ENCODE measurements at places on chromosomes 7 and 10.

DNA sequence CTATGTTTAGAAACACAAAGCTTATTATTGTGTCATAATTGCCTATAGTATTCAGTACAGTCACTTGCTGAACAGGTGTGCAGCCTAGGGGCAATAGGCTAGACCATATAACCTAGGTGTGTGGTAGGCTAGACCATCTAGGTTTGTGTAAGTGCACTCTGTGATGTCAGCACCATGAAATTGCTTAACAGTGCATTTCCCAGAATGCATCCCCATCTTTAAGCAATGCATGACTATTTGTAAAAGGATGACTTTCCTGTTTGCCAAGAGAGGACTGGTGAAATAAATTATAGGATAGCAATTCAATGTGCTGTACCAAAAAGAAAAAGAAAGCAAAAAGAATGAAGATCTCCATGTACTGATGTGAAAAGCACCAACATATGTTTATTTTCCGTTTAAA lies 288.7 kb upstream of the AUTS2 start:
- DNase-seq, result no peak

- DNase-seq, result no peak
Observed at GRCh38 chr10:111522141-111522540, 445.3 kb downstream of the ADRA2A start.

DNA sequence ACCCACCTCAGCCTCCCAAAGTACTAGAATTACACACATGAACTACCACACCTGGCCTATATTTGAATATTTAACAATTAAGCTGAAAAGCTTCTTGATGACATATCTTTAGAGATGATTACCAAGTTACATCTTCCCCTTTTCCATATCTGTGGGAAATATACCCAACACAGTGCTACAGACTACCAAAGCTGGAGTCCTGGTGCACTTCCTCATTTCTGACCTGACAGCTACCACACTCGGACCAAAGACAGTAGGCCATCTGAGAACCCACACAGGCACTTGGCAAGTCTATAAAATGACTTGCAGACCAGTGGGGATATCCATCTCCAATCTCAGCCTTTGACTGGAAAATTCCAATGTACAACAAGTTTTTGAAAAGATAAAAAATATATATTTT lies 270.4 kb upstream of the KLF14 start:
- DNase-seq, result no peak

GRCh38 chr7:134660242-134660785 lies 13.7 kb downstream of the BPGM start:
- DNase-seq, result no peak

DNA sequence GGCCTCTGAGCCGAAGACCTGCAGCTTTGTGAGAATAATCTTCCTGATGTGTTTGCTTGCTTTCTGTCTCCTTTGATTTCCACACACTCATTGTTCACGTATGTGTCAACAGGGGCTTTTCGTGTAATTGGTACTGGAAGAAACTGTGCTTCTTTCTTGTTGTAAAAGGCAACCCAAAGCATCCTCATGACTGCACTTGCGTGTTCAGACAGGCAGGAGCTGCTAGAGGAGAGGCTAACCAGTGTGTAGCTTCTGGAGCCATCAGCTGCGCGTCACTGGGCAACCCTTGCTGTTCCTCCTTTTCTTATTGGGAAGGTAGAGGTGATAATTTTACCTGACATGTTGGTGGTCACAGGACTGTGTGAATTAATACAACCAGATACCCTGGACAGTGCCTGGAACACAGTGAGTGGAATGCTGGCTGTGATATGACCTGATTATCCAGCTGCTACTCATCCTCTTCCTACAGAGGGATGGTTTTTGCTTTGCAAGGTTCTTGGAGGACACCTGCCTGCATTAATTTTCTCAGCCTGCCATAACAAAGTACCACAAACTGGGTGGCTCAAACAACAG lies 213.0 kb downstream of the ABCA13 start:
- DNase-seq, result no peak

GRCh38 chr10:86401588-86402282 lies 35.1 kb upstream of the GRID1 start:
- no peak for DNase-seq

DNA sequence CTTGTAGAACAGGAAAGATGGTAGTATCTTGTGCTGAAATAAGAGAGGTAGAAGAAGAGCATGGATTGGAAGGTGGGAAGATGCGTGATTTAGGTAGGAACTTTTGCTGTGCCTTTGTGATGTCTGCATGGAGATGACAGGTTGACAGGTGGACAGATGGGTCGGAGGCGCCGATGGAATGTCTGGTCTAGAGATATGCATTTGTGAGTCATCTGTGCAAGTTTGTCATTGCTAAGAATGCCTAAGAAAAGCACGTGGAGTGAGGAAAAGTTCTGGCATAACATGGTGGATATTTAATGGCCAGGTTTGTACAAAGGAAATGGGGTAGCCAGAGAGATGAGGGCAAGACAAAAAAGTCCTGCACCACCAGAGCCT lies 76.0 kb upstream of the ARMC3 start:
- DNase-seq, result no peak

DNA sequence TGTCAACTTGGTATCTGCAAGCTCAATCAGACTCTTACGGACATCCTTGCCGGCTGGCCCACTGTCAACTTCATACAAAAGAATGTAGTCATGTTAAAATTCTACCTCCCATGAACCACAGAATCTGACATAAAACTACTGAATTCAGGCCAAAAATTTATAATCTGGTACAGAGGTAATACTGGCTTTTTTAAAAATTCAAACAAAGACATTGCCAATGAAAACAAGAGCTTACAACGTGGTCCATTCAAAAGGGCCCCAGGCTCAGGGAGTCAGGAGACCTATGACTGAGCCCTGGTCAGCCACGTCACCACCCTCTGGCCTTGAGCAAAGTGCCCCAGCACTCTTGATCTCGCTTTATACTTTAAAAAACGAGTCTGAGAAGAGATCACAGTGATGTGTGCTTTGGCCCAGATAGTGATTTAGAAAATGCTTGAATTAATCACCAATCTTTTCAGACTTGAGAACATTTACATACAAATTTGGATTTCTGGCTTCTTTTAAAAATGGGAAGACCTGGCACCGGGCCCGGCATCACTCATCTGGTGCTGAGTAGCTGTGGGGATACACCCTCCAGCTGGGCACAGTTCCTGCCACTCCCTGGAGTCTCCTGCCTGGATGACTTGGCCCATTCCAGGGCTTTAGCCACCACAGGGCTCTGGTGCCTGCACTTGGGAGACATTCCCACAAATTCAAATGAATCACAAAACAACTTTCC lies 94.1 kb downstream of the PIP4K2A start:
- DNase-seq, result no peak

- no peak for DNase-seq
Observed at GRCh38 chr7:80284855-80285254, 150.2 kb downstream of the GNAI1 start.

GRCh38 chr7:37031571-37032257 lies 307.4 kb upstream of the AOAH start:
- peak; percentile 29 for DNase-seq

DNA sequence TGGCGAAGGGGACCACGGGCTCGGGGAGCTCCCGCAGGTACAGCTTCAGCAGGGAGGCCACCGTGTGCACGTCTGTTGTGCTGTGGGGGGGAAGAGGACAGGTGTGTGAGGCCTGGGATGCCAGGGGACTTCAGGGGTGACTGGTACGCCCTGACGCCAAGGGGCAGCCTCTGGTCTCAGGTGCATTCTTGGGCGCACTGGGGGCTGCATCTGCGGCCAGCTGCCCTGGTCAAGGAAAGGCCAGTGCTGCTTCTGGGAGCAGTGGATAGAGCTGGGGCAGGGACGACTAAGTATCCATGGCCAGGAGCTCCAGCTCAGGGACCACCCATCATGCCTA lies 148.5 kb downstream of the MAPK8 start:
- no peak for DNase-seq

DNA sequence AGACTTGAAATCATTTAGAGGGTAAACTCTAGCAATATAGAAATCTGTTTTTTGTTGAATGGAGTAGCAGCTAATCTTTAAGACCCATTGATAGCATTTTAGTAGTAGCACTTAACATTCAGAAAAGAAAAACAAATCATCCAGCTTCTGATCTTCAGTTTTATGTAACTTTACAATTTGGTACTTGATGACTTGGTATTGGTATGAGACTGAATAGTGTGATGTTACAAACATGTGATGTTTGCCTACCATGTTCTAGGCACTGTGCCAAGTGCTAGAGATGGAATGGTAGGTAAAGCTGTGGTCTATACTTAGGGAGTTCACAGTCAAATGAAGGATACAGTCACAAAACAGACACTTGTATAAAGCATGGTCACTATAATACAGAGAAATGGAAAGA lies 21.3 kb downstream of the ZEB1 start:
- no peak for DNase-seq

- no peak for DNase-seq
Observed at GRCh38 chr7:66233638-66234037, 28.5 kb downstream of the TPST1 start.

DNA sequence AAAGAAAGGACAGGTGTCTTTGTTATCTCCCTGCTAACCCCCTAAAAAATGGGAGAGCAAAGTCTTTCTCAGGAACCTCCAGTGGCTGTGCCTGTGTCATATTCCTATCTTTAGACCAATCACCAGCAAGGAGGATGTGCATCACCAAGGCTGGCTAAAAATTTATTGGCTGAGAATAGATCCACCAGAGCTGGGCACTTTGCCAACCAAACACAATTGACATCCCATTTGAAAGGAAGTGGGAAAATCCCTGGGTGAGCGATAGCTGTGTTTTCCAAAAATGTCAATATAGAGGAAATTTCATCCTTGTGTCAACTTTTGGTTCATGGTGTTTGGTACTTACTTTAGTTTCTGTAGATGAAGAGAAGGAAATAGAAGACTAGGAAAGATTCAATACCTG lies 13.1 kb upstream of the GPR141 start:
- DNase-seq, result no peak

DNA sequence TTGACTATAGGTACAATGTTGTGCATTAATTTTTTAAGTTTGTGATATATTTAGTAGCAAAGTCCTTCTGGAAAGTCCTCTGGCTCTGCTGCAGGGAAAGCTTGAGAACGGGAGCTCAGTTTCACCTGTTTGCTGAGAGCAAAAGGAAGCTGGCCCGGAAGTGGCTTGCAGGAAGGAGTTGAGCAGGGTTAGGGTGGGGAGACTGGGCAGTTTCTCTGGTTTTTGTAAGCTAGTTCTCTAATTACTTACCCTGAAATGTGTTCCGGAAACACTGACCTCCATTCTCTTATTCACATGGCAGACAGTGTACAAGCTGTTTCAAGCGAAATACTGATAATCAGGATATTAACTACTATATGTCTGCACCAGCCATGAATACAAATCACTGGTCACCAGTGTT lies 22.3 kb downstream of the MAP3K8 start:
- DNase-seq, result no peak

GRCh38 chr7:15470825-15471668 lies 90.8 kb downstream of the AGMO start:
- no peak for DNase-seq

DNA sequence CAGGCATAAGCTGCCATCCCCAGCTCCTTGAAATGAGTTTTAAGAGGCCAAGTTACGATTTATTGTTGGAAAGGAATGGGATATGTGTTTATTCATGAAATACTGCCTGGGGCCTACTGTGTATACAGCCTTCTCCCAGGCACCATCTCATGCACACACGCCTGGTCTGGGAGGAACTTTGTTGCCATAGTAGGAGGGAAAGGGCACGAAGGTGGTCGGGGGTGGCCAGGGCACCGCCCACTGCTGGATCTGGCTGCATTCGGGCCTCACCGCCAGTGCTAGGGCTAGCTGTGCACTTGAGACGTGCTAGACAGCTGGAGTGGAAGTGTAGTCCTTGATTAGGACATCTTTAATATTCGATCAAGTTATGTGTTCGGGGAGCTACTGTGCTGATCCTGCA lies 84.0 kb downstream of the UBE3C start:
- DNase-seq, result no peak

DNA sequence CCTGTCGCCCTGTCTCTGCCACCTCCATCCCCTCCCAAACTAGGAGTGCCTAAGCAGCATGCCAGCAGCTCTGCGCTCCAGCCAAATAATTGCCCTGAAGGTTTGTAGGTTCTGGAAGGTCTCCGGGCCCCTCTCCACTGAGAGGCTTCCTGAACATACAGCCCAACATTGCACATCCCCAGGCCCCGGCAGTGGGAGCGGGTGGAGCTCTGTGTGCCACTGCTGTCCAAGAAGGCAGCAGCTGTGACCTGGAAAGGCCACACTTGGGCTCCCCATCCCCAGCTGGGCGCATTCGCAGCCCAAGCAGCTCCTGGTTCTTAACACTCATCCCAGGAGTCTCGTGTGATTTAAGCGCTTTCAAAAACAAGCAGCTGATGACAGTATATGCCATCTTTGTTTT lies 95.7 kb downstream of the COL13A1 start:
- no peak for DNase-seq

- no peak for DNase-seq
Observed at GRCh38 chr10:13492493-13493180, 36.2 kb downstream of the BEND7 start.

- DNase-seq, result no peak
Observed at GRCh38 chr7:11527707-11528106, 304.3 kb downstream of the THSD7A start.

DNA sequence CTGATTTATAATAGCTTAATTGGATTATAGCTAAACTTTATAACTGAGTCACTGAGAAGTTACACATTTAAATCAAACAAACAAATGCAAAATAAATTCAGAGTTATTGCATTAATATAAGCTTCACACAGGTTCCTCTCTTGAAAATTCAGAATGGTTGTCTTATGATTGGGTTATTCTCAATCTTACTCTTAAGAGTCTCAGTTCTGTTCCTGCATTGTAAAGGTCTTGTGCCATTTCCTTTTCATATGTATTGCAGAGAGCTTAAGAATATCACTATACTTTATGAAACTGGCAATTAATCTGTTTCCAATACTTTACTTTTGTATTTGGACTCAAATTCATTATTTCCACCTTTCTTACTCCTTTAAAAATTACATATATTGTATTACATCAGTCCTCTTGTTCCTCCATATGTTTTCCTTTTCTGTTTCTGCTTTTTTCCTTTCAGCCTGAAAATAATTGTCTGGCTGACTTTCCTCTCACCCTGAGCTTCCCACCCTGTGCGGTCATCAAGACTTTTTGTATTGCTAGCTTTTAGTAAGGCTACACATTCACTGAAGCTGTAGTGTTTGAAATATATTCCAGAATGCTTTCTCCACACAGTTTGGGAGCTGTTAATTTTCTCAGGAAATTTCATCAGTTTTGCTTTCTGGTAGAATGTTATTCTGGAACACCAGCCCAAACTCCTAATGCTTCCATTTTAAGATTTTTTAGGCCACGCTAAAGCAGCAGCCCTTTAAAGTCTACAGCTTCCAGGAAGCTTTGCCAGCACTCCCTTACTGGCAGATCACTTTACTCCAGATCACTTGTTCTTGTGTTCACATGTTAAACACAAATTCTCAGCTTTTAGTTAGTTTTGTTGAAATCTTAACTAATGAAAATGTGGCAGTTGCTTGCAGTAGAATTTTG lies 139.4 kb downstream of the KCND2 start:
- DNase-seq, result no peak

DNA sequence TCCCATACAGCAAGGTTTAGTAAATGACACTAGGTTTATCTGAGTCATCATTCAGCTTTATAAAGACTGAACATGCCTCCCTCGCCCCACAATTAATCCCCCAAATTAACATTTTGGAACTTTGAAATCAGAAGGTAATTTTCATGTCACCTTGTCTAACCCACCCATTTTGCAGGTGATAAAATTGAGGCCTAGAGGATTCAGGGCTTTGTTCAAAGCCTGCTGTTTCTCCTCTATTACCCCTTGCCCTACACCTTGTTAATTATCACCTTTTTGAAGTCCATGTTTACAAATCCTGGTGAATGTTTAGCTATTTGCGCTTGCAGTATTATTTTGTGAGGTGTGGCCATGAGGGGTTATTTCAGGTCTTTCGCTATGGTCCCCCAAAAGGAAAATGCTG lies 120.5 kb downstream of the RTKN2 start:
- no peak for DNase-seq

- DNase-seq, result no peak
Observed at GRCh38 chr7:101553018-101553770, 75.9 kb downstream of the MYL10 start.

All from stimulated activated CD4-positive, alpha-beta T cell treated with anti-CD3 and anti-CD28 coated beads, Interleukin-12 subunit alpha, Interleukin-12 subunit beta, amount 100 ng/mL, for 4 hours (primary cell).